ENCODE measurements at places on chromosomes 2 and 18.

GRCh38 chr2:204827701-204828590 lies 282.7 kb downstream of the PARD3B start:
- no peak for DNase-seq

- DNase-seq = no peak
Observed at GRCh38 chr2:19848029-19848750, 53.6 kb downstream of the TTC32 start.

DNA sequence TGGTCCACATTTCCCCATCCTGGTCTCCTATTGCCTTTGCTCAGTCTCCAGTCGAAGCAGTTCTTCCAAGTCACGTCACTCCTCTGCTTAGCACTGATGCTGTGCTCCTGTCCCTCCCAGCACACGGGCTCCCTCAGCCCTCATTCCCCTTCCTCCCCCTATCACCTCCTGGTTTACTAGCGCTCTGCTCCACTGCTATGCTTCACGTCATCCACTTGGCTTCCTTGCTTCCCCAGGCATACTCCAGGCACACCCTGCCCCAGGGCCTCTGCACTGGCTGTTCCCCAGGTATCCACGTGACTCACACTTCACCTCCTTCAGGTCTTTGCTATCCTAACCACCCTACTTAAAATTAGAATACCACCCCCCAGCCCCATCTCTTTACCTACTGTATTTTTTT lies 269.3 kb downstream of the GLI2 start:
- no peak for DNase-seq

DNA sequence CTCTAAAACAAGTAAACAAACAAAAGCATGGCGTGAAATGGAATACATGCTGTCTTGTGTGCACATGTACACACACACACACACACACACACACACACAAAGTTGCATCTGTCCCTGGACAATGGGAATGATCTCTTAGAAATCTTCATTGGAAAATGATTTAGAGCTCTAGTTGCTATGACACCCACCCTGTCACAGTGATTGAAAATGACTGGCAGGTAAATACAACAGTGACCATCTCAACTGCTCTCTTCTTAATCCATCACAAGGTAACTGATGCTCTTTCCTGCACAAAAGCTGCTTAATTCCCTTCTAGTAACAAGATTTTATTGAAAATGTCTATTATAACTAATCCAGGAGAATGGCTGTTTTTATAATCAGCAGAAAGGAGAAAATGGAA lies 1011.7 kb upstream of the GYPC start:
- no peak for DNase-seq

DNA sequence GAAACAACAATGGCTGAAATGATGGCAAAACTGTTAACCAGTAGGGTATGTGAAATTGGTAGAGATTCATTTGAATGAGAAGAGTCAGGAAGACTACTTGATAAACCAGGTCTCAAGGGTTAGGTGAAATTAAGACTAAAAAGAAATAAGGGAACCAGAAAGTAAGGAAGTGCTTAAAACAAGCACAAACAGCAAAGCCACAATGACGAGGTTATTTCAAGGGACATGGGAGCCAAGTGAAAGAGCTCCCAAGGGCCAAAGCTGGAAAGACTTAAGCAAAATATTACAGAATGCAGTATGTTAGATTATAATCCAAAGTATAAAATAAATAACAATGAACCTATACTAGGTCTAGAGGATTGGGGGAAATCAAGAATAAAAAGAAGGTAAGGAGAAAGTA lies 19.3 kb upstream of the CD302 start:
- DNase-seq = no peak

GRCh38 chr2:186835628-186836027 lies 13.3 kb downstream of the ZSWIM2 start:
- no peak for DNase-seq

DNA sequence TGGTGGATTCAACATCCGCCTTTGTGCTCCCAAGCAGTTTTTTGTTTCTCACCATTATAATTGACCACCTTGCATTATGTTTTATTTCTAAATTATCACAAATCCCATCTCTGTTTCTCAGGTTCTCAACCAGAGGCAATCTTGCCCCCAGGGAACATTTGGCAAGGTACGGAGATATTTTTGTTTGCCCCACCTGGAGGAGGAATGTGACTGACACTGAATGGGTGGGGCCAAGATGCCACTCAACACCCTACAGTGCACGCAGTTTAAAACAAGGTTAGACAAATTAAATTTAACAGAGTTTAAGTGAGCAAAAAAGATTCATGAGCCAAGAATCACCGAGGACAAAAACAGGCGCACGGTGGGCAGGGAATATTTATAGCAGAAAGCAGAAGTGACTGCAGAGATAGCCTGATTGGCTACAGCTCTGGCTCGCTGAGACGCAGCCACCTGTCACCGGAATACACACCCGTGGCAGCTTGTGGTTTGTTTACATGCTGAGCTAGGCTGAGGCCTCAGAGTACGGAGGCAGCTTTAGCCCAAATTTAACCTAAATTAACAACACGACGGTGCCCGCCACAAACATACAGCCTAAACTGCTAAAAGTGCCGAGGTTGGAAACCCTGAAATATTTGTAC lies 150.0 kb upstream of the ALKAL2 start:
- DNase-seq = peak; percentile 40

DNA sequence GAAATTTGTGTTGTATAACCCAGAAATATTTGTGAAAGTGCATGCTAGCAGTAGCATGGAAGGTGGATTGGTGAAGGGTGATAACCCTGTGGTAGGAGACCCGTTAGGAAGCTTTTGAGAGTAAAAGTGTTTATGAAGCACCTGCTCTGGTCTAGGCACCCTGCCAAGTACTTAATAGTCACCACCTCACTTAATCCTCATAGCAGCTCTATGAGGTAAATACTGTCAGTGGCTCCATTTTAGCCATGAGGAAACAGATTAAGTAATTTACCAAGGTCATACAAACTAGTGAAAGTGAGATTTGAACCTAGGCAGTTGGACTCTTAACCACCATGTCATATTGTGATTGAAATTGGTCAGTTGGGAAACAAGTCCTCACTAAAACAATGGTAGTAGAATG lies 66.8 kb downstream of the TET3 start:
- DNase-seq = peak; percentile 73
